CD8-positive, alpha-beta memory T cell (primary cell): ENCODE measurements at places on chromosomes 5 and 9.

DNA sequence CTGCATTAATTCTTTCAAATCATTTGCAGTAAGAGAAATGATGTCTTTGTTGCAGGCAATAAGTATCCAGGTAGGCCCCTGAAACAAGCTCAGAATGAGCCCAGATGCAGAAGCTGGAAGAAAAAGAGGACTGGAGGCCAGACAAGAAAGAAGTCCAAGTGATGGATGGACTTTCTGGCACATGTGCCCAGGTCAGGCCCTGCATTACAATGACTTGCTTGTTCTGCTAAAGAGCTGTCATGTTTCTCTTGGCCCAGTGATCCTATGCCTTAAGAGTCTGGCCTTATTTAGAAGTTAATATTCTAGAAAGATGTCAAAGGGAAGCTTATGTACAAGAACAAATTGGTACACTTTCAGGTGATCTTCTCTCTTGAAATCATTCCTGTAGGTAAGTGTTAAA is 64.8 kb downstream of the DPYSL3 start:
- DNase-seq: no peak
- H3K4me3 ChIP-seq: no peak overlapping the region
- H3K36me3 ChIP-seq: no peaks in the 10 kb centered on the region
- no peak overlapping the region for H3K27ac ChIP-seq
- H3K27me3 ChIP-seq: no peaks in the 10 kb centered on the region
- no peaks in the 10 kb centered on the region for H3K4me1 ChIP-seq

DNA sequence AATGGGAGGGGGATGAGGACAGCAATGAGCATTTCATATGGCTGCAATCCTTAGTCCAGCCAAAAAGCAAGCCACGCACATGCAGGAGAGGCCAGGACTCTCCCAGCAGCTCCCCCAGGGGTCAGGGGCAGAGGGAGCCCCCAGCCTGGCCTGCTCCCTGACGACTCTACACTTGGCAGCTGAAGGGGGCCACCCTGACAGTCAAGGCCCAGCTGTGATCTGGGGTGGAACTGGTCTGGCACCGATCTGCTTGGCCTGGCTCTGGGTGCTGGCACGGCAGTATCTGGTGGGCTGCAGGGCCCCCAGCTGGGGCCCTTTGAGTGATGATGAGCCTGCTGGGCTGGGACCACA is 118.1 kb downstream of the ADAMTS2 start:
- H3K4me3 ChIP-seq: no peak overlapping the region
- H3K36me3 ChIP-seq: no peaks in the 10 kb centered on the region
- no peak for DNase-seq
- H3K4me1 ChIP-seq: no peaks in the 10 kb centered on the region
- no peak overlapping the region for H3K27ac ChIP-seq
- H3K27me3 ChIP-seq: no peaks in the 10 kb centered on the region

- H3K27ac ChIP-seq: no peak overlapping the region
- H3K27me3 ChIP-seq: no peaks in the 10 kb centered on the region
- no peaks in the 10 kb centered on the region for H3K4me1 ChIP-seq
- no peaks in the 10 kb centered on the region for H3K36me3 ChIP-seq
These were observed 281.6 kb downstream of the PTPRD start for GRCh38 chr9:10331157-10331556.

GRCh38 chr9:977838-978830 is 1.7 kb downstream of the DMRT3 start:
- no peak overlapping the region for H3K27ac ChIP-seq
- DNase-seq: no peak
- no peaks in the 10 kb centered on the region for H3K4me1 ChIP-seq

GRCh38 chr5:665541-665955 is 27.6 kb downstream of the TPPP start:
- no peak overlapping the region for H3K4me3 ChIP-seq
- no peak overlapping the region for H3K27ac ChIP-seq
- no peaks in the 10 kb centered on the region for H3K36me3 ChIP-seq
- DNase-seq: no peak
- no peaks in the 10 kb centered on the region for H3K27me3 ChIP-seq
- H3K4me1 ChIP-seq: no peaks in the 10 kb centered on the region

GRCh38 chr5:37494756-37495155 is 115.6 kb downstream of the WDR70 start:
- H3K4me3 ChIP-seq: no peak overlapping the region
- no peak overlapping the region for H3K27ac ChIP-seq
- H3K27me3 ChIP-seq: no peaks in the 10 kb centered on the region
- no peak for DNase-seq
- no peaks in the 10 kb centered on the region for H3K4me1 ChIP-seq

GRCh38 chr9:32423371-32423770 is 38.9 kb downstream of the ACO1 start:
- DNase-seq: no peak
- no peaks in the 10 kb centered on the region for H3K4me1 ChIP-seq
- no peak overlapping the region for H3K4me3 ChIP-seq

- H3K27me3 ChIP-seq: no peaks in the 10 kb centered on the region
- DNase-seq: no peak
- no peaks in the 10 kb centered on the region for H3K4me1 ChIP-seq
- no peak overlapping the region for H3K27ac ChIP-seq
These were observed 34.5 kb upstream of the TJP2 start for GRCh38 chr9:69139596-69139995.

- no peak overlapping the region for H3K4me3 ChIP-seq
- DNase-seq: no peak
- H3K27me3 ChIP-seq: no peaks in the 10 kb centered on the region
- H3K27ac ChIP-seq: no peak overlapping the region
- H3K36me3 ChIP-seq: no peaks in the 10 kb centered on the region
- no peaks in the 10 kb centered on the region for H3K4me1 ChIP-seq
These were observed 124.3 kb upstream of the SLC24A2 start for GRCh38 chr9:19913151-19913550.

- no peaks in the 10 kb centered on the region for H3K4me1 ChIP-seq
- H3K4me3 ChIP-seq: no peak overlapping the region
- H3K36me3 ChIP-seq: no peaks in the 10 kb centered on the region
- H3K27ac ChIP-seq: no peak overlapping the region
- H3K27me3 ChIP-seq: no peaks in the 10 kb centered on the region
These were observed 9.1 kb upstream of the ANKH start for GRCh38 chr5:14880688-14881087.
